ENCODE measurements at places on chromosomes 3 and 15.

- no peak for DNase-seq
Observed at GRCh38 chr3:63981980-63982379, 41.3 kb downstream of the PSMD6 start.

GRCh38 chr3:84245789-84246188 lies 713.0 kb upstream of the CADM2 start:
- no peak for DNase-seq

- DNase-seq, result no peak
Observed at GRCh38 chr3:88239870-88240269, 90.1 kb downstream of the C3orf38 start.

DNA sequence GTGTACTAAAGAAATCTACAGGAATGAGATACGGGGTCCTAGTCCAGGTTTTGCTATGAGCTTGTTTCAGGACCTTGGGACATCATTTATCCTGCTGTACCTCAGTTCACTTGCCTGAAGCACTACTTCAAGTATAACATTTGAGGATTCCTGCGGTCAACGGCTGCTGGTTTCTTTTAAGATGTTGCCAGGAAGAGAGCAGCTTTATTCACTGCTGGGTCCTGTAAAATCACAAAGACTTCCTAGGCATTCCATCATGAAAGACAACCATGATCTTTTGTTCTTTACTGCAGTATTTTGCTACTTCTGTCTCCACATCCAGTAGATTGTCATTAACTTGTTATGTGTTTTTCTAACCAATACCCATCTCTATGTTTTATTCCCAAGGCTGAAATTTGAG lies 61.0 kb upstream of the PYDC2 start:
- no peak for DNase-seq

- DNase-seq, result no peak
Observed at GRCh38 chr15:39456582-39457330, 124.1 kb upstream of the THBS1 start.

DNA sequence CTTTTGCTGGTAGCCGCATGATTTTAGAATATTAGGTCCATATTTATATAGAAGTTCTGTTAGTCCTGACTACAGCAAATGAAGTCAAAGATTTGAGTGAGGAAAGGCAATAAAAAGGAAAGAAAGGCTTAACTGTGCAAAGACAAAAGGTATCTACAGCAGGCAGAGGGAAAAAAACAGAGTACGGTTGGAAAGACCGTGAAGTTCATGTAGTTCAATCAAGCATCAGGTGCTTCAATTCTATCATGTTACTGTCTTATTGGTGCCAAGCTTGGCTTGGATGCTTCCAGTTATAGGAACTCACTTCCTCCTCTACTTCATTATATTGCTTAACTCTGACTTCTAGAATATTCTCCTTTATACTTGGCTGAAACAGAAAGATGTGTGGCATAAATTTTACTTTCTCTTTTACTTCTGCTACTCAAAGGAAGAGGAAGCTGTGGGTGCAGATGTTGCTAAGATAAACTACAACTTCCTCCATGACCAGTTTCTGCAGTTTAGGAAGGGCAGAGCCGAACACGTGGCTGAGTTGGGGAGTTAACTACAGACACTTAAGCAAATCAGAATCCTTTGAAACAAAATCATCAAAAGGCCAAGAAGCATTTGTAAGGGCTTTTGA lies 72.6 kb upstream of the ZBED2 start:
- peak; percentile 24 for DNase-seq

GRCh38 chr3:33096093-33096868 lies 665 bp downstream of the GLB1 start:
- DNase-seq, result peak; percentile 52

DNA sequence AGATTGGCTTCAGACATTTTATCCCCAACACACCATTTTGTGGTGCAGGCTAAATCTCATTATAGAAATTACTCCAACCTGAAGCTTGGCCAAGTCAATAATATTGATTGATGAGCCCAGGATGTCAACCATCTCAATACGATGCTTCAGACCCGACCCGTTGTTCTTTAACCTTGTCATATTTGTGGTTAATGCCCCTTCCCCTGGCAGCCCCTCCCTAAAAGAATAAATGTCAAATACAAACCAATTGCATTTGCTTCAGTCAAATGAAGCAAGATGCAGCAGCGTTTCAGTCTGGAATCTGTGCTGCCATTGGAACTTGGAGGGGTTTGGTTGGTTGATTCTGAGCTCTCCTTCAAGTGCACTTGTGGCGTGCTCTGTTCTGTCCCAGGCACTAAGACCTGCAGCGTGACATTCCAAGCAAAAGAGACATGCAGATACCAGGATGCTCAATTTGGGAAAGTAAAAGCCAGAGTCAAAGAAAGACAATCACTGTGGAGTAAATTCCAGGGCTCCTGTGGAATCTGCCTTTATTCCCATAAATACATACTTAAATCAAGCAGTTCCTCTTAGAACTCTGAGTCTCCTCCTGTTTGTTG lies 23.8 kb upstream of the PSMD6 start:
- DNase-seq, result no peak

GRCh38 chr15:66212563-66212921 lies 41.0 kb downstream of the MEGF11 start:
- DNase-seq, result no peak

DNA sequence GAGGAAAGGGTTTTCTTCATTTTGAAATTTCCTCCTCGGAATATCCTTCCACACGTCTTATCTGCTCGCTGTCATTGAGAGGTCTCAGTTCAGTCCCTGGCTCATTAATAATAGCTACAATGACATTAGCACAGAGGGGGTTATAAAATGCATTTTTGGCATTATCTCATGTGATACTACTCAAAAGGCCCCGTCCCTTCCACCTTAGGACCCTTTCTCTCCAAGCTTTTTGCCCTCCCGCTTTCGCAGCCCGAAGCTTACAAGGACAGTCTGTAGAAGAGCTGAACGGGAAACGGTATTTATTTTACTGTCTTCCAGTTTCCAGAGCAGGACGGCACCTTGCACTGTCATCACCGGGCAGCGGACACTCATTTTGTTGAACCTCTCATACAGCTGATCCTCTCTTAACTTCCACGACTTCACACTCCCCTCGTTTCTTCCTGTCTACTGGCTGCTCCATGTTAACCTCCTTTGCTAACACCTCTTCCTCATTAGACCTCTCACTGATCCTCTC lies 5.6 kb upstream of the PLEKHO2 start:
- no peak for DNase-seq

GRCh38 chr3:81869382-81869781 lies 107.9 kb upstream of the GBE1 start:
- no peak for DNase-seq

GRCh38 chr3:178847190-178847589 lies 224.4 kb downstream of the ZMAT3 start:
- DNase-seq, result no peak

DNA sequence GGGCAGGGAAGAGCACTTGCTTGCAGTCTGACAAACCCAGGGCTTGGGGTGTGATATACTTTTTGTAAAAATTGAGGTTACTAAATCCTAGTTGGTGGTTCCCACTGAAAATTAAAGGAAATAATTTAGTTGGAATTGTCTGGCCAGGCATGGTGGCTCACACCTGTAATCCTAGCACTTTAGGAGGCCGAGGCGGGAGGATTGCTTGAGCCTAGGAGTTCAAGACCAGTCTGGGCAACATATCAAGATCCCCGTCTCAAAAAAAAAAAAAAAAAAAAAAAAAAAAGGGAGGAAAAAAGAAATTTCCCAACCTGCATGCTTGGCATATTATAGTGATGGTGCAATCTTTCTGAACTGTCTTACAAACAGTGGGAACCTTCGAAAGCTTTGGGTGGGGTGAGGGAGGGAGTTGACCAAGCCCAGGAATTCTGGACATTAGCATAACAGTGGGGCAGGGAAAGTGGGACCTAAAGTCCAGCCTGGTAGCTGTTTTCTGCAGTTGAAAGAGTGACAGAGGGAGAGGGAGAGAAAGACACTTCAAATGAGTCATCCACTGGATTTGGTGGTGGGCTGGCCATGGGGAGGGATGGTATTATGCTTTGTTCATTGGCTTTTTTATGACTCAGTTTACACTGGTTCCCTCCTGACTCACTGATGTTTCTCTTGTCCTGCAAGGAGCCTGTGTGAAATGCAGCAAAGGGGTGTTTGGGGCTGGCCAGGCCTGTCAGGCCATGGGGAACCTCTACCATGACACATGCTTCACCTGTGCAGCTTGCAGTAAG lies 41.1 kb downstream of the LIMD1 start:
- no peak for DNase-seq

- DNase-seq, result no peak
Observed at GRCh38 chr3:88141458-88142083, 8.2 kb upstream of the C3orf38 start.

- no peak for DNase-seq
Observed at GRCh38 chr3:34973586-34973985, 665.7 kb upstream of the ARPP21 start.

GRCh38 chr3:105480768-105481167 lies 114.1 kb downstream of the ALCAM start:
- DNase-seq, result no peak

GRCh38 chr3:157606011-157606851 lies 103.0 kb upstream of the VEPH1 start:
- DNase-seq, result peak; percentile 10

GRCh38 chr3:158909870-158910269 lies 108.0 kb downstream of the MFSD1 start:
- no peak for DNase-seq

- no peak for DNase-seq
Observed at GRCh38 chr3:122078235-122078935, 23.2 kb downstream of the CD86 start.

DNA sequence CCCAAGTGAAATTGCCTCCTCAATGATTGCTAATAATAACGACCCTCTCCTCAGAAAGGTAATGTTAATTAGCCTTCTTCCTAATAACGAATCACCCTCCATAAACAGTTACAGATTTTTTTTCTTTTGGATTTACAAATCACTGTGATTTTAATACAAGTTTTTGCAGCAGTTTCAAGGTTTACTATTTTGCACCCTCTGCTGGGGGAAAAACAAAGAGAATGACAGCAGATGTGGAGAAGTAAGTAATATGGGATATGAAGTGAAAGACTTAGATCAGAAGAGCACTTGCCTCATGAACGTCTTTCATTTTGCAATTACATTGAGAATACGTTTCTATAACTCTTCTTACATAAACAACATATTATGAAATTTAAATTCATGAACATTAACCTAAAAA lies 16.1 kb upstream of the CNTN3 start:
- DNase-seq, result no peak

DNA sequence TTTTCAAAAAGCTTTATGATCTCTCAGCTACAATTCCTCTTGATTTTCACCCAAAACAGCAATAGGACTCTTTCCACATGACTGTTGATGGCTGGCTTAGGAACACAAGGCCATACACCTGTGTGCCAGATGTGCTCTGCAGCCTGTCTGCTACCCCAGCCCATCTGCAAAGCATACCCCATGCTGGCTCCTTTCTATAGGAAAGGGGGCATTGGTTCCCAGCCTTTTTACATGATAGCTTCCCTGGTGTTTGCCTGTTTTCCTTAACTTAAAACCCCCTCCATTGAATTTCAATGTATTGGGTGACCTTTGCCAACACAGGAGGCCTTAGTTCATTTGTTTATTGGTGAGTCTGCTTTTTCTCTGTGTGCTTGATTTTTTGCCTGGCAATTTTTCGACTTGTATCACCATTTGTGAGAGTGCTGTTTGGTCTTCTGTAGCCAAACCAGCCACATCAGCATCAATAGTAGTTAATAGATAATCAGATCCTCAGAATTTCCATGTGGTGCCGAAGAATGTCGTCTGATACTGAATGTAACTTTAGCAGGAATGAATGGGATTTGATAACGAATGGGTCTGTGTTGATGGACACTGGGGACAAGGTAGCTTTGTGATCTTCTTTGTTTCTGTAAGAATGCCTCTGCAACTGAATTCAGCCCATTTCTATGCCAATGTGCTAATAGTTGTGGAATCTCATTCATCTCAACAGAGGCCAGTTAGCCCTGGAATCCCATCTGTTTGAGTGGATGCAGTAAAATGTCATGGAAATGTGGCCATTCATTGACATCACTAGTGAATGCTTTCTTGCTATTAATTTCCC lies 272.2 kb upstream of the RARB start:
- no peak for DNase-seq

DNA sequence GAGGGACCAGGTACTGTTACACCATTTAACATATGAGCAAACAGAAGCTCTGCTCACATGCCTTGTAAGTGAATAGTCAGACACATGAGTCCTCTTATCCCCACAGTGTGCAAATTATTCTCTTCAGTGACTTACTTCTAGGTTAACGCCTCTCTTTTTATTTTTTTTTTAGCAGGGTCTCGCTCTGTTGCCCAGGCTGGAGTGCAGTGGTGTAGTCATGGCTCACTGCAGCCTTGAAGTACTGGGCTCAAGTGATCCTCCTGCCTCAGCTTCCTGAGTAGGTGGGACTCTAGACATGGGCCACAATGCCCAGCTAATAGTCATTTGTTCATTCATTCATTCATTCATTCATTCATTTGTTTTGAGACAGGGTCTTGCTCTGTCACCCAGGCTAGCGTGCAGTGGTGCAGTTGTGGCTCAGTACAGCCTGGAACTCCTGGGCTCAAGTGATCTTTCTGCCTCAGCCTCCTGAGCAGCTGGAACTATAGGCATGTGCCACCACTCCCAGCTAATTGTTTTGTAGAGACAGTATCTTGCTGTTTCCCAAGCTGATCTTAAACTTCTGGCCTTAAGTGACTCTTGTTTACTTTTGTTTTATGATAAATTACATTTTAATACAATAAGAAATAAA lies 94.7 kb downstream of the LRRC28 start:
- DNase-seq, result no peak

DNA sequence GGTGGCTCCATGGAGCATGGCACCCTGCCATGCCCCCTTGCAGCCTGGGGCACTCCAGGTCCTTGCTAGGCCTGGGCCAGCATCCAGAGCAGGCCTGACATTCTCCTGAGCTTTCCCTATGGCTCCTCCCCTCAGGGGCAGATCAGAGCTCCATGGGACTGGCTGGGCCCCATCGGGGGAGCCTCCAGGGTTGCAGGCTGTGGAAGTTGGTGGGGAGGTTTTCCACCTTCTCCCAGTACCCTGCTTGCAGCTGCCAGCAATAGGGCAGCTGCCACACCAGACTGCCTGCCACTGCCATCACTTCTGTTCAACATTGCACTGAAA lies 75.7 kb upstream of the TP63 start:
- no peak for DNase-seq

- no peak for DNase-seq
Observed at GRCh38 chr3:136251511-136251910, 1.4 kb downstream of the PCCB start.

GRCh38 chr3:143644370-143645089 lies 203.7 kb downstream of the SLC9A9 start:
- DNase-seq, result peak; percentile 46

DNA sequence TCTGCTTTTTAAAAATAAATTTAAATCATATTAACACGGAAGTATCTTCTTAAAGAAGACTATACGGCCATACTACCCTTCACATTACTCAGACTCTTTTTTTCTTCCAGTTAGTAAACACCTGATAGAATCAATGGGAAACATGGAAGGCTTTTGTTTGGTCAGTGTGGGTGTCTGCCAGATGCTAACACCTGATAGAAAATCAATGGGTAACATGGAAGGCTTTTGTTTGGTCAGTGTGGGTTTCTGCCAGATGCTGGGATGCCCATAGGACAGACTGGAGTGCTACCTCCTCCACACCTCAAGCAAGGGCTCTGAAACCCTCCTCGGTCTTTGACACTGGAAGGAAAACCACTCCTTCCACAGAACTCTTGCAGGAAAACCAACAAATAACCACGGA lies 29.2 kb downstream of the HACL1 start:
- no peak for DNase-seq

Data from hematopoietic multipotent progenitor cell treated with erythropoietin and hydrocortisone succinate and interleukin-3 and kit ligand, for 17 days (in vitro differentiated cells).